Activated CD4-positive, alpha-beta T cell treated with anti-CD3 and anti-CD28 coated beads for 24 hours (primary cell): ENCODE measurements at places on chromosomes 6 and 20.

DNA sequence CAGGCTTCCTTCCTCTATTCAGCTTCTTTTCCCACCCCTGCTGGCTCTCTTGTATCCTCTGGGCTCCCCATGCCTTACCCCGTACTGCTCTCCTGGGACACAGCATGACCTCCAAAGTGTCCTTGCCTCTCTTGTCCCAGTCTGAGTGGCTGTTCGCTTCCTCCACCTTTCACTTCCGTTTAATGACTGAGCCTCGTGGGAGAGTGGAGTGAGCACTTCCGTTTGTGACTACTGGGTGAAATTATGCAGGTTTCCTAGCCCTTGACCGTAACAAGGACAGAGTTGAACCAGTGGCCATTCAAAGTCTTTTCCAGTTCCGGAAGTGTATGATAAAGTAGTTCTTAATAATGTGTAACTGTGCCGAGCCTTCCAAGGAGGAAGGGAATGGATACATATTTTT, 109.2 kb downstream of the ARID1B start:
- no peak for DNase-seq

DNA sequence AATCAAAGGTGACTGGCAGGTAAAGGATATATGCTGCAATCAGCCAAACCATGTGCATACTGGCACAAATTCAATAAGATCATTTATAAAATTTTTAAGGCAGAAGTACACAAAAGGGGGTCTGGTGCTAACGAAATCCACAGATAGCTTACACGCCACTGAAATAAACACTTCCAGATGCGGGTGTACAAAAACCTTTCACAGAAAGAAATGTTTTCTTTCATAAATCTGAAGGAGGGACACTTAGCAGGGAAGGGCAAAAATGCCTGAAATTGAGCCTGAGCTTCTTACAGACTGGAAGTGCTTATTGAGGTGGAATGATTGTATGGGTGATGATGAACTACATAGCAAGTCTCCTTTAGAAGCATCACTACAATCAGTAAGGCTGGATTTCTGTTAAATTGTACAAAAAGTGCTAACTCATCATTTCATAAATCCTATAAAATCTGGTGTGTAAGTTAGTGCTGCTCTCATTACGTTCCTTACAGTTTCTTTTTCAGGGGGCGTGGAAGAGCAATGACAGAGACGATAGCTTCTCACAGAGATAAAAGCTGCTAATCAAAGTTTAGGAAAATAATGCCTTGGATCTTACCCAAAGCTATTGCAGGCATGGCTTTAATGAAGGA, 409.3 kb upstream of the RUNX2 start:
- DNase-seq, result no peak

DNA sequence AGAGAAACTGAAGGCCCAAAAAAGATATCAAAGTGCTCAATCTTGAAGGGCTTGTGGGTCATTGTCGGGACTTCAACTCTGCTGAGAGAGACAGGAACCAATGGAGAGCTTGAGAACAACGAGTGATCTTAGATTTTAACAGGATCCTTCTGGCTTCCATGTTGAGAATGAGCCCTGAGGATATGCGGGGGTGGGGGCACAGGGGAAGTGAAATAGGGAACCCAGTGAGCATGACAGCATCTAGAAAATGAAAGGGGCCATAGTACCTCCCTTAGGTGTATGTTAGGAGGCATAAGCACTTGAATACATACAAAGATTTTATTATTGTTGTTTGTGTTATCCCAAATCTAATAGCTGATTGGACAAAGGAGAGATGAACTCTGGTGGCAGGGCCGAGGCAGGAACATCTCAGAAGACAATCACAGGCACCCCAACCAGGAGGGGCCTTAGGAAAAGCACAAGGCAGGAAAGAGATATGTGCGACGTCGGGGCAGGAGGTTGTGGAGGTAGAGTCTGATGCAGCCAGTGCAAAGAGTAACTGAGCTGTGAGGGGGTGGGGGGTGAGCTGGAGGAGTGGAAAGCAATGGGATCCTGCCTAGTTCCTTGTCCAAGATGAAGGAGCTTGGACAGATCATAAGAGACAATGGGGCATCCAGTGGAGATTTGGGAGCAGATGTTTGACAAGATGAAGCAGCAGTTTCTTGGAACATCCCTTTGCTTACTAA, 10.4 kb downstream of the TGM6 start:
- no peak for DNase-seq

DNA sequence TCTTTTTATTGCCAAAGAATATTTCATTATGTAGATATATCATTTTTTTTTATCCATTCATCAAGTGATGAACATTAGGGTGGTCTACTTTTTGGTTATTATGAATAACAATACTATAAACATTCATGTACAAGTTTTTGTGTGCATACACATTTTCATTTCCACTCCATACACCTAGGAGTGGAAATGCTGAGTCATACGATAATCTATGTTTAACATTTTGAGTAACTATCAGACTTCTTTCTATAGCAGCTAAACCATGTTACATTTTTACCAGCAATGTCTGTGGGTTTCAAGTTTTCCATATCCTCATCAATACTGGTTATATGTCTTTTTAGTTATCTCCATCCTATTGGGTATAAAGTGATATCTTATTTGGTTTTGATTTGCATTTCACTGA, 65.7 kb downstream of the PRSS35 start:
- DNase-seq, result no peak

- DNase-seq, result no peak
Measured at GRCh38 chr6:28011722-28012121, 54.7 kb downstream of the OR2B6 start.
